M059J (cell line): ENCODE measurements at places on chromosomes 12 and 14.
A peak's percentile ranks its signal among the peaks of the same experiment; 100 is the strongest.

DNA sequence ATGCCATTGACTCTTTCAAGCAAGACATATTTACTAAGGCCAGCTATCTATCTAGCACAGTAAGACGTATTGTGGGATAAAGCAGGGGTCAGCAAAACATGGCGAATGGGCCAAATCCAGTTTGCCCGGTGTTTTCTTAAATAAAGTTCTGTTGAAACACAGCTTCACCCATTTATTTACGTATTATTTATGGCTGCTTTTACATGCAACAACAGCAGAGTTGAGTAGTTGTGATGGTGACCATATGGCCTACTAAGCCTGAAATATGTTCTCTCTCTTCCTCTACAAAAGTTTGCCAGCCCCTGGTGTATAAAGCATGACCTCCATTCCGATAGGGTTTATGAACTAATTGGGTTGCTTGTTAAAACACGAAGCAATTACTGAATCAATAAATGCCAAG, 322.1 kb downstream of the CCDC91 start:
- DNase-seq: no peak

- no peak for DNase-seq
Measured at GRCh38 chr14:101456246-101457175, 104.8 kb upstream of the DIO3 start.

DNA sequence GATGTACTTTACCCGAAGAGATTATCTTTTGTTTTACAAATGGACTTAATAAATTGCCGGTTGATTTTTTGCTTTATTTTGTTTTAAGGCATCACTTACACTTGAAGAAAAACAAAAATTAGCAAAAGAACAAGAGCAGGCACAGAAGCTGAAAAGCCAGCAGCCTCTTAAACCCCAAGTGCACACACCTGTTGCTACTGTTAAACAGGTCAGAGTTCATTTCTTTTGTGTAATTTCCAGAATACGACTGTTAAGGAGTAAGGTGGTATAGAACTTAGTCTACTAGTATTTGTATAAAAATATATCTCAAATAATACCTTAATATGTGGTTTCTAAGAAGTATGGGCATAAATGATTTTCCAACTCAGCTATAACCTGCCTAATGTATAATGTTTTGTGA, 19.6 kb upstream of the SLC17A8 start:
- no peak for DNase-seq

DNA sequence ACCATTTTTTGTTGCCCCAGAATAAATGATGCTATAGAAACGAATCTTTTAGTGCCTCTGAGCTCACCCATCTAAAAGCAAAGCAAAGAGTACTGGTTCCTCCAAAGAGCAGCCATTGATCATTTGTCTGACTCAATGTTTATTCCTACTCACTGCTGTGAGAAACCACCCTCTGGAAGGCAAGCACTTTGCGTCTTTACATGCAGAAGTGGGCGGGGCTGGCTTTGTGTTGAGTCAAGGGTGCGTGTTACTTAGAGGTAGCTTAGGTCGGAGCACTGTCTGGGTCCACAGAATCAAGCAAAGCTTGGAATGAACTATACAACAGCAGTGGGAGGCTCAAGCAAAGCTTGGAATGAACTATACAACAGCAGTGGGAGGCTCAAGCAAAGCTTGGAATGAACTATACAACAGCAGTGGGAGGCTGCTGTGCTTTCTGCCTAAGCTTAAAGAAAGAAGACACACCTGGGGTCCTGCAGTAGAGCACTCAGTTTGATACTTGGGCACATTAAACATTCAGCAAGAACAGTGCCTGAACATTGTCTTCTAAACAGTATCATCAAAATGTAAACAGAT, 77.2 kb upstream of the PRICKLE1 start:
- no peak for DNase-seq

DNA sequence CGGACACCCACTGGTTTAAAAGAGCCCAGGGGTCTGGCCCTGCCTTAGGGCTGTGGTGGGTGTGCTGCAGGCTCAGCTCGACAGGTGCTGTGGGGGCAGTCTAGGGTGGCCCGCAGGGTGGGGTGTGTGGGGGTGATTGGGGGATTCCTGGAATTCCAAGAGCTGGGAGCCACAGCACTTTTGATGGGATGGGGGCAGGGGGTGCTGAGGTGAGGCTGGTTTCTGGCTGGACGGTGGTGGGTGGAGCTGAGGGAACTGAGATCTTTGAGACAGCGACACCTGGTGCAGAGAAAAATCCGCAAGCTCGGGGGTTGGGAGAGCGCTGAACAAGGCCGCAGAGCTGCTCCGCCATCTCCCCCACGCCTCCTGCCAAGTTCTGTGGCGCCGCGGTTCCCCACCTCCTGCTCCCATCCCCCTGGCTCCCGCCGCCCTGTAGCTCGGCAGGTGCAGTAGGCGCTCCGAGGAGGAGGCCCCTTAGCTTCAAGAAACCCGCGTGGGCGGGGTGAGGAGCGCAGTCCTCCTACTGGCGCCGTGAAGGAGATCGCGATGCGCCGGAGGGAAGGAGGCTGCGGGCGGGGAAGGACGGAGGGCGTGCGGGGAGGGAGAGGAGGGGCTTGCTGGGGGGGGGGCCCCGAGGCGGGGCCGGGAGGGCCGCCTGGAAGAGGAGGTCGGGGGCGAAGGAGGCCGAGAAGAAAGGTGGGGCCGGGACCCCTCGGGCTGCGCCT, 1.3 kb upstream of the TEDC1 start:
- peak; percentile 82 for DNase-seq

DNA sequence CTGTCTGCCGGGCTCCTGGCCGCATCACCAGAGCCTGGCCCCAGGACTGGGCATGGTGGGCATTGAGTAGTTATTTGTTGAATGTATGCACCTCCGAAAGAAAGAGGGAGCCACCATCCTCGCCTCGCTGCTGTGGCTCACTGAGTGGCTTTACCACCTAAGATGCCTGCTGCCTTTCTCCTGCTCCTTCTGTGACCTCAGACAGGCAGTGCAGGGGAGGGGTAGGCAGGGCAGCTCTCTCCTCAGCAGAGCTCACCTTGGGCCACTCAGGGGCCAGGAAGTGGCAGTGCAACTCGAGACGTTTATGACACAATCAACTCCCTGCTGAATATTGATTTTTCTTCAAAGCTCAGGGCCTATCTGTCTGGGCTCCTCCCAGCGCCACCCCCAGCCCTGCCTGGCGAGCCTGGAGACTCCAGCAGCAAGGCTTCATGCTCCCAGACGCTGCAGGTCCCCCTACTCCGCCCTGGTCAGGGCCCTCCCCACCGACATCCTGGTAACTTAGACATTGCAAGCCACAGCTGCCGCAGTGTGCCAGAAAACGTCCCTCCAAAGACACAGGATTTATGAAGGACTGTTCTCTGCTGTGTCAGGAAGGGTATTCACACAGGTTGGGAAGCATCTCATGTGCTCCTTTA, 84.3 kb upstream of the DIO3 start:
- peak; percentile 78 for DNase-seq

GRCh38 chr12:62878211-62878610, 56.7 kb downstream of the PPM1H start:
- no peak for DNase-seq

GRCh38 chr14:45144658-45145057, 8.9 kb downstream of the FANCM start:
- DNase-seq: no peak

- DNase-seq: peak; percentile 96
Measured at GRCh38 chr12:116406529-116406928, 129.0 kb upstream of the MED13L start.

- DNase-seq: no peak
Measured at GRCh38 chr14:83611906-83612390, 1918.0 kb upstream of the FLRT2 start.

DNA sequence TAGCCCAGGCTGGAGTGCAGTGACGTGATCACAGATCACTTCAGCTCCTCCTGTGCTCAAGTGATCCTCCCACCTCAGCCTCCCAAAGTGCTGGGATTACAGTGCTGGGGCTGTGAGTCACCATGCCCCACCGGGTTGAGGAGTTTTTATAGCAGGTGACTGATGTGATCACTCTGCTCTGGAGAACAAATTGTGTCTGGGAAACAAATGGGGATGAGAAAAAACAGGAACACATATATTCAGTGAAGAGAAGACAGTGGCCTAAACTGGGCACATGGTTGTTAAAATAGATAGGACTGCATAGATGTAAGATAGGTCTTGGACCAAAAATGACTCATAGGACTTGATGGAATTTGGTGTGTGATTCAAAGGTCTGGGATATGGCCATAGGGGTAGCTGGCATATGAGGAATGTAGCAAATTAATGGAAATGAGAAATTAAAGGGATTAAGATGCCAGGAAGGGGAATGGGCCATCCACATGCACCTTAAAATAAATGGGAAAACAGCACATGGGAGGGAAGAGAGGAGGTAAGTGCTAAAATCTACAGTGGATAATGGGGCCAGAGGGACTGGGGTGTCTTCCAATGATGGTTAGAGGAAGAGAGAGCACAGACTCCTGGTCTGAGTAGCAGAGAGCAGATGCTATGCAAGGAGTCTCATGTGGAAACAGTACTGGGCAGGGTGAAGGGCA, 11.2 kb downstream of the BCAT1 start:
- peak; percentile 74 for DNase-seq

DNA sequence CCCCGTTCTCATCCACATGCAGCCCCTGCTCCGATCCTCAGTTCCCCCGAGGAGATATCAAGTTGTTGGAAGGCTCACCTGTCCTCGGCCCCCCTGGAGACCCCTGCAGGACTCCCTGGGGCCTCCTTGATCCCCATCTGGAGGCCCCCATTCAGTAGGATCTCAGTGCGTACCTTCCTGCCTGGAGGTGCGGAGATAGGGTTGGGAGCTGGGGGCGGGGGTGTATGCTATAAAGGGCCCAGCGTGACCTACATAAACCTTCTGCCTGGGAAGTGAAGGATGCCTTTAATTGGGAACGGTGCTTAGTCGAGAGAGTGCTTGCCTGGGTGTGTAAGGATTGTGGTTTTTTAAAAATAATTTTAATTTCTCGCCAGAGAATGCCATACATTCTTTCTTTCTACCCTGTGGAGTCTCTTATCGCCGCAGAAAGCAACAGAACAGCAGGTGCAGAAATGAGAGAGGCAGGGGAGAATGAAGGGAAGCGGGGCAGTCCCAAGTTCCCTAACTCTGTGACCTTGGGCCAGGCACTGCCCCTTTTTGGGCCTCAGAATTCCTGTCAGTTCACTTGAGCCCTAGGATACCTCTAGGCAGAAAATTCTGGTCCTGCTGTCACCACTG, 153.7 kb downstream of the TSPAN9 start:
- DNase-seq: no peak
